ENCODE measurements at places on chromosomes 6 and 20.

DNA sequence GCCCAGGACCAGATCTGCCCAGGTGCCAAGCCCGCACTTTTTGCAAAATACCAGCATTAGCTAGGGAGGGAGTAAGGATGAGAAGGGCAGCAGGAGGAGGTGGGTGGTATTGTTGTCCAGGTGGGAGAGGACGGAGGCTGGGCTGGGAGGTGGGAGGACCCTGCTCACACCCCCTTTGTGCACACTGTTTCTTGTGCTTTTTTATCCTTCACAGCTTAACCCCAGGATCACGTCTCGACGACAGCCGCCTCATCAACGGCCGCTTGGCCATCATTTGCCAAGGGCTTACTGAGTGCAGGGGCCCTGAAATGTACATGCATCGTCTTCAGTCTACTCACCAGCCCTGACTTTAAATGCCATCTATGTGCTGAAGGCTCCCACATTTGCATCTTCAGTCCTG lies 12.1 kb upstream of the TGM2 start:
- no peak for DNase-seq

DNA sequence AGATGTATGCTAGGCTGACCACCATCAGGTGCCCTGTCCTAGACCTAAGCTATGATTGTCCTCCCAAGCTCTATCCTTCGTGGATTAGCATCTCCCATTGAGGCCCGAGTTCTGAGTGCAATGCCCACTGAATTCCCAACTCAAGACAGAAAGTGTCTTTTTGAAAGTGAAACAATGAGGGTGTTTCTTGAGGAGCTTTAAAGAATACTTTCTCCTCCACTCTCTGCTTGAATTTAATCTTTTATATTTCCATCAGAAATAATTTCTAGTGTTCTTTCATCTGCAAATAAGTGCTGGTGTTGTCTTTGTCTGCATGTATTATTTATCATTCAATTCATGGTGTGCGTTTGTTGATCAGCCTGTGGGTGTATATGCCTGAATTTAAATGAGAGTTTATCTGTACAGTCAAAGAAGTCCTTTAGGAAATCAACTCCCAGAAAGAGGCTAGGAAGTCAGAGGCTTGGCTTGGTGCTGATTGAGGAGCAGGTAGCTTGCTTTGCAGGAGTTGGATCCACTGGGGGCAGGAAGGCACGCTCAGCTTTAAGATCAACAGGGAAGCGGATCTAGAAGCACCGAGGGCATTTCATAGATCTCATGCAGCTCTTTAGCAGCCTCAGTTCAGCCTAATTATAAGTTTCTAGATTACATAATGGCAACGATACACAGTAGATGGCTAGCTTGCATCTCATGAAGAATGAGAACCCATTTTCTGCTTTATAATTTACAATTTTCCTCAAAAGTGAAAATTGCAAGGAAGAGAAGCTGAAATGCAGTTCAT lies 36.0 kb upstream of the CCN6 start:
- no peak for DNase-seq

- no peak for DNase-seq
Observed at GRCh38 chr6:54361188-54361587, 52.9 kb downstream of the TINAG start.

DNA sequence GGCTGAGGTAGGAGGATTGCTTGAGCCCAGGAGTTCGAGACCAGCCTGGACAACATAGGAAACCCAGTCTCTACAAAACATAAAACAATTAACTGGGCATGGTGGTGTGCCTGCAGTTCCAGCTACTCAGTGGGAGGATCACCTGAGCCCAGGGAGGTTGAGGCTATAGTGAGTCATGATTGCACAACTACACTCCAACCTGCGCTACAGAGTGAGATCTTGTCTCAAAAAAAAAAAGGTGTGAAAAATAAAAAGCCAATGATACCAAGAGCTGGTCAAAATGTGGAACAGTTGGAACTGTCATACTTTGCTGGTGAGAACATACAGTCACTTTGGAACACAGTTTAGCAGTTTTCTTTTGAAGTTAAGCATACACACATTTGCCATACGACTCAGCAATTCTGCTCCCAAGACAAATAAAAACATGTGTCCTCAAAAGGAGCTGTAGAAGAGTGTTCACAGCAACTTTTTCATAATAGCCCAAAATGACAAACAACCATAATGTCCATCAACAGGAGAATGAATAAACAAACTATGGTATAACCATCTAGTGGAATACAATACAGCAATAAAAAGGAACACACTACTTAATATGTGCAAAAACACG lies 21.6 kb upstream of the FKBP5 start:
- DNase-seq = no peak

DNA sequence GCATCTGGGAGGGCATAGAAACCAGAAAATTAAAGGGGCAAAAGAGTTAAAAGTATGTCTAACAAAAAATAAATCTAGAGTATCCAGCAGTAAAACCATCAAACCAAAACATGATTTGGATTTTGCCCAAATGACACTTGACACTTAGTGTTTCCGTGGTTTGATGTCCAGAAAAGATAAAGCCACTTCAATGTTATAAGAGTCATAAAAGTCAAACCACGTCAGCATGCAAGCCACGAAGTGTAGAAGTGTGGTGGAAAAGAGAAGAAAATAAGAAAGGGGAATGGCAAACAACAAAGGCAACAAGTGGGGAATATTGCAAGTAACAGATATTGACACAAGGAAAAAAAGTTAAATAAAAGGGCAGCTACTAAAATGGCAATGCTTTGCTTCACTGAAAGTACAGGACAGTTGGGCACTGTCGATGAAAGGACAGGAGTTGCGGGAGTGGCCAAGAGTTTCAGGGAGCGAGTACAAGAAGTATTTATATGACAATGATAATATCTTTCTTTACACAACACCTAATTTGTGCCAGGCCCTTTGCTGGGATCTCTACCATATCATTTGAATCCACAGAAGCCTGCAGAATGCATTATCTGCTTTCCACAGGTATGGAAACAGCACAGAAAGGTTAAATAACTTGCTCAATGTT lies 6.3 kb upstream of the HDDC2 start:
- DNase-seq = no peak

GRCh38 chr20:50932691-50933280 lies 1.5 kb upstream of the ADNP start:
- no peak for DNase-seq

GRCh38 chr6:75205776-75206575 lies at the start of gene COL12A1:
COL12A1 (minus strand) TSS chr6:75206053; CDS start chr6:75202792, 3,261 bp downstream.
- DNase-seq = no peak

DNA sequence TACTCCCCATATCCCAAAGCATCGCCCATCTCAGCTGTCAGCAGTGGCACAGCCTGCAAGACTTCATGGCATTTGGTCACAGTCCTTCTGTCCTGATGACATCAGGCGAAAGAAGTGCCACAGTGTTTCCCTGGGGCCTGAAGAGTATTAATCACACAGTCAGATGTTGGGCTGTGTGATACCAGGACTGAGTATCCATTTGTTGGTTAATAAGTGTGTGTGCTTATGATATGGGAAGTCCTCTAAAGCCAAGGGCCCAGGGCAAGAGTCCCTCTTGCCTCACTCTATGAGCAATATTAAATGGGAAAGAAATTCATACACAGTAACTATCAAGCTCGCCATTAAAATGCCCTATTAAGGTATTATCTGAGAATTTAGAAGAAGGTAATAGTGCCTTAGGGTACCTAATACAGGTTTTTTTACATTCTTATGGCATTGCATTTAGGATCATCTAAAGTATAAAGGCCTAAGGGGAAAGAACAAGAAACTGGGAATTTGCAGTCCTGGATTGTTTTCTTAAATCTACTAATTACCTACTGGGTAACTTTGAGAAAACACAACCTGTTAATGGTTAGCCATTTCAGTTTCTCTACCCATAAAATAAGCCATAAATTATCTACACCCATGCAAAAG lies 204.1 kb upstream of the PREP start:
- no peak for DNase-seq

Data from SIG-M5 (cell line).